ENCODE measurements at places on chromosomes 2 and 18.

- DNase-seq: no peak
Measured at GRCh38 chr2:224379986-224380385, 21.9 kb downstream of the FAM124B start.

- peak; percentile 91 for DNase-seq
Measured at GRCh38 chr2:46385786-46386577, 88.8 kb downstream of the EPAS1 start.

GRCh38 chr2:25853038-25853638 lies 25.1 kb downstream of the ASXL2 start:
- DNase-seq: no peak

DNA sequence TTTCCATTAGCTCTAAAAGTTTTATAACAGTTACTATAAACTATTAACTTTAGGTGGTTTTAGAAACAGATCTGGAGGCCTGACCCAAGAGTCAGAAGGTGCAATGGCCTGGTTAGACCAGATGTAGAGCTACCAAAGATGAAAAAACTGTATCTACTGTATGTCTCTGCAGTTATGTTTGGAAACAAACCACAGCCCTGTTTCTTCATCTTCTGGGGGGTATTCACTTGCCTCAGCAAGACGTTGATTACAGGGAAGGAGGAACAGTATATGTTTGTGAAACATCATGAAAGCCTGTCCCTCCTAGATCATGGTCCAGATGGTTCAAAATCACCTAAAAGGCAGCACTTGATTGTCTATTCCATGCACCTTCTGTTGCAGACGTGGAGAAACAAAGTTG lies 220.2 kb downstream of the SUCLG1 start:
- no peak for DNase-seq

DNA sequence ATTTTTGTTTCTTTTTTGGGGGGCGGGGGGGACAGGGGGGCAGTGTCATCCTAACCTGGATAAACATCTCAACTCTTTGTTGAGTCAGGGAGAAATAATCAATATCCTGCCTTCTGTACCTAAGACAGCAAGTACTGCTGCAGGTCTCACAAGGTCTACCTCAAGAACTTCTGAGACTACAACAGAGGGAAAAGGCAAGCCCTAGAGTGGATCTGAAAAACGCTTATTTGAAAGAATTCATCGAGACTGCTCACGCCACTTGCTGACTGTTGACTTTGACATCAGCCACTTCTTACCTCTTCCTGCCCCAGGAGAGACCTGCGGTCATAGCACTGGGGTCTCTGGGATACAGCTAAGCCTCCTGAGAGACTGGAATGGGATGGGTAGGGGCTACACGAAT lies 8.4 kb downstream of the HDLBP start:
- no peak for DNase-seq

Measured in inflammatory macrophage treated with lipopolysaccharide for 4 hours (primary cell).